Cardiac muscle cell (in vitro differentiated cells and primary cell): ENCODE measurements at places on chromosomes 7 and 10. TPM values are rescaled to one million over a fixed set of nuclear protein-coding genes. Genes with fewer than 3 reads are reported as not detected.
A peak's percentile ranks its signal among the peaks of the same experiment; 100 is the strongest.

The AKR1B15 gene
- total RNA-seq, result 0.21 and 1.6 TPM in 2 replicates

The PAX4 gene
- not detected in 2 replicates for total RNA-seq

The CRYGN gene
- total RNA-seq, result 1.0 and 1.3 TPM in 2 replicates

The CPN1 gene
- not detected in 2 replicates for total RNA-seq

GRCh38 chr10:12337453-12338372, 11.6 kb upstream of the CAMK1D start:
- peak; percentile 9 for DNase-seq
- H3K27ac ChIP-seq, result no peak overlapping the region
- peaks cover 12% of the 10 kb centered on the region for H3K4me1 ChIP-seq
- no peaks in the 10 kb centered on the region for H3K36me3 ChIP-seq
- no peak overlapping the region for H3K4me3 ChIP-seq

- DNase-seq, result no peak
- H3K36me3 ChIP-seq, result no peaks in the 10 kb centered on the region
- H3K4me3 ChIP-seq, result no peak overlapping the region
- no peak overlapping the region for H3K27ac ChIP-seq
- H3K27me3 ChIP-seq, result no peaks in the 10 kb centered on the region
Observed at GRCh38 chr10:46543466-46544377, 12.7 kb downstream of the GPRIN2 start.

DNA sequence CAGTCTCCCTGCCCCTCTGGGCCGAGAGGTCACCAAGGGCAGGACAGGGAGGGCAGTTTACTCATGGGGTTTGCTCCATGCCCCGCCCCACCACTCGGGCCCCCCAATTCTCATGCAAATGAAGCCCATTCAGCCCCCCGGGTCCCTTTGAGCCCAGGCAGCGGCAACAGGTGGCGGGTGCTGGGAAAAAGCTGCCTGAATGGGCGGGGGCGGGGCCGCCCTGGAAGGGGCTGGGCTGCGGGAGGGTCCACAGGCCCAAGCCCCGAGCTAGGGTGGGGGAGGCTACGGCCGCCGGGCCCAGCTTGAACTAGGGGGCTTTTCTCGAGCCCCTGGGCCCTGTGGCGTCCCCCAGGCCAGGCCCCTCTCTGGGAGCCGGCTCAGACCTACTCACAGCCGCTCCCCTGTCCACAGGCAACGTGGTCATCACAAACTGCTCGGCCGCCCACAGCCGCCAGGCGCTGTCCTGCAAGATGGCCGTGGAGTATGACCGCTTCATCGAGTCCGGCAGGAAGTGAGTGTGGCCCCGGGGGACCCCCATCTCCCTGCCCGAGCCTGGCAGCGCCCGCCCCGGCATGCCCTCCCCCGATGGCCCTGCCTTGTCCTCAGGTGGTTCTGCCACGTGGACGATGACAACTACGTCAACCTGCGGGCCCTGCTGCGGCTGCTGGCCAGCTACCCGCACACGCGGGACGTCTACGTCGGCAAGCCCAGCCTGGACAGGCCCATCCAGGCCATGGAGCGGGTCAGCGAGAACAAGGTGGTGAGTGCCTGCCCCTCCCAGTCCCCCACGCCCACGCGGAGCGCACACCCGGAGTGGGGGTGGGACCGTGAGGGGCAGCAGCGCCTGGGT, 5.5 kb downstream of the LFNG start:
- H3K36me3 ChIP-seq, result no peaks in the 10 kb centered on the region
- H3K4me3 ChIP-seq, result no peak overlapping the region
- peaks cover 4% of the 10 kb centered on the region for H3K4me1 ChIP-seq
- no peak overlapping the region for H3K27ac ChIP-seq
- no peak for DNase-seq

DNA sequence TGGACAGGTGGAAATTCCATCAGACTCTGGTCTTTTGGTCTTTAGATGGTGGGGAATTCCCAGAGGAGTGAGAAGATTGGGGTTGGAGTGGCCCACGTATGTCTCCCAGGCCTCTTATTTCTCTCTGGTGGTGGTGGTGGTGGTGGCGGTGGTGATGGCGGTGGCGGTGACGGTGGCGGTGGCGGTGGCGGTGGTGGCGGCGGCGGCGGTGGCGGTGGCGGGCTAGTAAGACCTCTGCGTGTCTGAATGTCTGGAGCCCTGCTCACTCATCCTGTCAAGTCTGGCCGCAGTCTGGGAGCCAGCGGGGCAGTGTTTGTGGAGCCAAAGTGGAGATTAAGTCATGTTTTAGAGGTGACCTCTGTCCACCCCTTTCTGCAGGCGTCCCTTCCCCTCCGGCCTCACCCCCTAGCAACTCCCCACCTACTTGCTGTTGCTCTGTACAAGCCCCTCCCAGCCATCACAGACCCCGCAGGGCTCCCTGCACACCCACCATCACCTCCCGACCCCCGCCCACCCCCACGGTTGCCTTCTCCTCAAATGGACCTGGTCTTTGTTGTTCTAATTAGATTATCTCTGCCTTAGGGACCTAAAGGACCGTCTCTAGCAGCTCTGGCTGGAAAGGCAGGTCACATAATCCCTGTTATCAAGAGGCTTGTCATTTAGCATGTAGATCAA, 165.0 kb upstream of the TBX20 start:
- DNase-seq, result no peak
- no peak overlapping the region for H3K27ac ChIP-seq
- H3K4me3 ChIP-seq, result no peak overlapping the region
- H3K36me3 ChIP-seq, result no peaks in the 10 kb centered on the region
- peaks cover 28% of the 10 kb centered on the region for H3K4me1 ChIP-seq
- no peaks in the 10 kb centered on the region for H3K27me3 ChIP-seq

DNA sequence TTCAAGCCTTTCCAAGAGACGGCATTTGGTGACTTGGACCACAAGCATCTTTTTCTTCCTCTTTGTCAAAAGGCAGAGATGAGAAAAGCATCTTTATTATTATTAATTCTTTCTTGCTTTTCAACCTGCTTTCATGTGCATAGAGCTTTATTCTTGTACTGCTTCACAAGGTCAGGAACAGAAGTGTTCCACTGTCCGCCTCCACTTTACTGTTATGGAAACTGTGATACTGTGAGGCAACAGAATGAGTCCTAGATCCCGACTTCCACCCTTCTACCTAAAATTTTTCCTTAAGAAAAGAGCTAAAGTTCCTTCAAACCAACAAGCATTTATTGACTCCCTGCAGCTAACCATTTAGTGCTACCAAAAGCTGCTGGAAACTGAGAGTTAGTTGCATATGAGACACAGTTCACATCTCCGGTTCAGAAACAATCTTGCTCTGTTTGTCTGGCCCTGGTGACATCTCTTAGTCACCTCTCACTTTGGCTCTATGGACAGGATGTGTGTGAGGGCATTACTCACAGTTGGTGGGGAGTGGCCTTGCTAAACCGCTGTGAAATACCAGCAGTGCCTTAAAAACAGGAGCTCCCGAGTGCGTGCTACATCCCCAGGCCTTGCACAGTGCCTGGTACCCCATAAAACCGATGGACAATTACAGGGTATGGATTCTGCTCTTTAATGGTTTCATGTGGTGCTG, 77.1 kb upstream of the TRIL start:
- H3K4me1 ChIP-seq, result no peaks in the 10 kb centered on the region
- no peak for DNase-seq
- no peak overlapping the region for H3K4me3 ChIP-seq
- no peaks in the 10 kb centered on the region for H3K36me3 ChIP-seq
- no peaks in the 10 kb centered on the region for H3K27me3 ChIP-seq

The GHRHR gene
- total RNA-seq, result not detected in 2 replicates

DNA sequence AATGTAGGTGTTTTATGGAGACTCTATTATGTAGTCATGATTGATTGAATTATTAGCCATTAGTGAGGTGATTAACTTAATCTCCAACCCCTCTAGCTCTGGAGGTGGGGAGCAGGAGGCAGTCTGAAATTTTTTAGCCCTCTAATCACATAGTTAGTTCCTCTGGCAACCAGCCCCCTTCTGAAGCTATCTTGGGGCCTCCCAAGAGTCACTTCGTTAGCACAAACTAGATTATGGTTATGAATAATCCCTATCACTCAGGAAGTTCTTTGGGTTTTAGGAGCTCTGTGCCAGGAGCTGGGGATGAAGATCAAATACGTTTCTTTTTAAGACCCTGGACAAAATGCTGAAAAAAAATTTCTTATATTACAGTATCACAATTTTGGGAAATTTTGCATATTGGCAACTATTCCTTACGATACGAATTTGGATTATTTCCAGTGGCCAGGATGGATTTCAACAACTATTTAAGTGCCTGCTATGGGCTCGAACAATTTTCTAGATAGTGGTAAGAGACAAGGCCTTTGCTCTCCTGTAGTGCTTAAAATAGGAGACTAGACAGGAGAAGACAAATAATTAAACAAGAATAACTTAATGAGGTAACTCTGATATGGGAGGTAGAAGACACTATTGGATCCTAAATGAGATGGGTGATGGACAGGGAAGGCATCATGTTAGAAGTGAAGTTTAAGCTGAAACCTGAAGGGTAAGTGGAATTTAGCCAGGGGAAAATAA, 52.9 kb downstream of the BTAF1 start:
- no peaks in the 10 kb centered on the region for H3K27me3 ChIP-seq
- no peak overlapping the region for H3K4me3 ChIP-seq
- peaks cover 3% of the 10 kb centered on the region for H3K36me3 ChIP-seq
- DNase-seq, result peak; percentile 20

The PROSER2 gene
- 17.3 and 20.7 TPM in 2 replicates for total RNA-seq

DNA sequence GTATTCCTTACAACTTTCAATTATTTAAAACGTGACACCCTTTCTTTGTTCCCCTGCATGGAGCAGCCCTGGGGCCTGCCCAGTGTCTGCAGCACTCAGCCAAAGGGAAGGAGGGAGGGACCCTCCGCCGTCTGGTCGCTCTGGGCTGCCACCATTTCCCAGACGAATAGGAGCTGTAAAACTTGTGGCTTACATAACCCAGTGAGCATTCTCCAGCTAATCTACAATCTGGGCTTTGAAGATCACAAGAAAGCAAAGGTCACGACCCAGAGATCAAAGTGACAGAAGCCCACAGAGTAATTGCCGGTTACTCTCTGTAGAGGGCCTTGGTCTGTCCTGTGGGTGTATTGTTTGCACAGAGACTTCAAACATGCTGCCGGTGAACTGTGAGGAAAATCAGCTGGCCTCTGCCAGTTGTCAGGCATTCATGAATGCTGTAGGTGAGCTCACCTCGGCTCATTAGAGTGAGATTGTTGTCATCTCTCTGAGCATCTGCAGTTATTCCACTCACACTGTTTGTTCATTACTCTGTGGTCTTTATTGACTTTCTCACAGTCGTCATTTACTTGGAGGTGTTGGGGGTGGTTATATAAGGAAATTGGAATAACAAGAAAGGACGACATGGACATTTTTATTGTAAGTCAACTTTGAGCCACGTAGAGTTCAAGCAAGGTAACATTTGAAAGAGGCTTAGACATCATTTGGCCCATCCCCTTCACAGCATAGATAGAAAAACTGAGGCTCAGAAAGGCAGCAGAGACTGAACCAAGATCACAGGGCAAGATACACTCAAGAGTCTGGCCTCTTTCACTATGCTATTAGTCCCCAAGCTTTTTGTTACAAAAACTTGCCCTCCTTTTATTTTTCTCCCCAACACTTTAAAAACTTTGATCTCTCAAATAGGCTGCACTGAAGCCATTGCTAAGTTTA, 619.8 kb downstream of the LRMDA start:
- H3K4me1 ChIP-seq, result peaks cover 44% of the 10 kb centered on the region
- H3K4me3 ChIP-seq, result no peak overlapping the region
- no peaks in the 10 kb centered on the region for H3K27me3 ChIP-seq
